ENCODE measurements at places on chromosomes 12 and 14. TPM values are rescaled to one million over a fixed set of nuclear protein-coding genes. Genes with fewer than 3 reads are reported as not detected.

DNA sequence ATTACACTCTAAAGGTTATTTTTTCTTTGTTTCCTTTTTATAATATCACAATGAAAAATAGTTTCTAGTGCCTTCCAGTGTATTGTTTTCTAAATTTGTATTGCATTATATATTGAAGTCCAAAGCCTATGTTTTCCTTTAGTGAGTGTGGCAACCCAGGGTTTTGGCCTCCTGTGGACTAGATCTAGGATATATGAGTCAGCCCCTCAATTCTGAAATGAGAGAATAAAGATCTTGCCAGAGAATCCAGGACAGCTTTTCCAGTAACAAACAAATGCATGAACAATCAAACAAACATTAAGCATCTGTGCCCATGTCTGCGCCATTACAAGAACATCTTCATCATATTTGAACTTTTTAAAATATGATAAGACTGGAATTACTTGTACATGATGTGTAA is 70.7 kb upstream of the SSTR1 start:
- H3K27ac ChIP-seq = no peak overlapping the region
- no peak overlapping the region for H3K4me3 ChIP-seq
- no peaks in the 10 kb centered on the region for H3K27me3 ChIP-seq
- DNase-seq = no peak

The CLEC12A gene
- total RNA-seq = 2.3 TPM

GRCh38 chr12:108273217-108273616 is 65.9 kb downstream of the CMKLR1 start:
- H3K4me1 ChIP-seq = no peaks in the 10 kb centered on the region
- no peaks in the 10 kb centered on the region for H3K36me3 ChIP-seq
- H3K4me3 ChIP-seq = no peak overlapping the region
- H3K27ac ChIP-seq = no peak overlapping the region
- DNase-seq = no peak

The NFE2 gene
- 155 TPM for total RNA-seq

DNA sequence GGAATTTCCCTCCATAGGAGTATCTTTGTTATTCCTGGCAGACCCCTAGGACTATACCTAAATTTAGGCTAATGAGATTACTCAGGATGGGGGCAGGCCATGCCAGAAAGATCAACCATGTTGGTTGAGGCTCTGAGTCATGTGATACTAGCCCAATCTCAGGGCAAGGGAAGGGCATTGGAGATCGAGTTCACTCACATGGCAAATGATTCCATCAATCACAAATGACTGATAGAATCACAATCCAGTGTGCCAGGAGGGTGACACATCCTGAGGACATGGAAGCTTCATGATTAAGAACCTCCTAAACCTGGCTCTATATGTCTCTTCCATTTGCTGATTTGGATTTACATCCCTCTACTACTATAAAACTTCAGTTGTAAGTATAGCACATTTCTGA is 182.3 kb downstream of the NTF3 start:
- no peaks in the 10 kb centered on the region for H3K4me1 ChIP-seq
- DNase-seq = no peak
- H3K4me3 ChIP-seq = no peak overlapping the region
- H3K36me3 ChIP-seq = no peaks in the 10 kb centered on the region

The B4GALNT1 gene
- 0.25 TPM for total RNA-seq

DNA sequence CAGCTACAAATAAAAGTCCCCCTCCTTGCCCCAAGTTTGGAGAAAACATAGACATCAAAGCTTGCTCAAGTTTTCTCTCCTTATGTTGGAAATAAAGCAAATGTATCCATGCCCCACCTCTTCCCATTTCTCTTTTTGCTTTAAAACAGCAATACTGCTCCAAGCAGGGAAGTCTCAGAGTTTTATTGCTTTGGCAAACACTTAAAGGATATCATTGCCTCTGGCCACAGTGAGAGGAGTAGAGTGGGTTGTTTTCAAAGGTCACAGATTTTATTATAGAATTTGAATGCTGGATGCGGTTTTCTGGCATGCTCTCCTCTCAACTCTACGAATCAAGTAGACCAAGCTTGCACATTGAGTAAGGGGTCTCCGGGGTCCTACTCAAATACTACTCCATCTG is 149.7 kb downstream of the TTC7B start:
- no peaks in the 10 kb centered on the region for H3K27me3 ChIP-seq
- peaks cover 11% of the 10 kb centered on the region for H3K36me3 ChIP-seq
- H3K4me3 ChIP-seq = no peak overlapping the region
- H3K4me1 ChIP-seq = no peaks in the 10 kb centered on the region
- no peak for DNase-seq
- no peak overlapping the region for H3K27ac ChIP-seq

- H3K27me3 ChIP-seq = no peaks in the 10 kb centered on the region
- no peak overlapping the region for H3K27ac ChIP-seq
- H3K4me3 ChIP-seq = no peak overlapping the region
- no peaks in the 10 kb centered on the region for H3K4me1 ChIP-seq
- DNase-seq = no peak
- H3K36me3 ChIP-seq = peaks cover 20% of the 10 kb centered on the region
Observed at GRCh38 chr14:90023176-90023896, 38.5 kb upstream of the KCNK13 start.

Measured in liver (tissue), 10 donors.